SK-N-SH treated with all-trans-retinoic acid at 6 μM for 48 hours (cell line): ENCODE measurements at places on chromosomes 4 and X.

- ATAC-seq, result peak; percentile 89
Measured at GRCh38 chrX:63686878-63687714, 97.9 kb downstream of the ARHGEF9 start.

DNA sequence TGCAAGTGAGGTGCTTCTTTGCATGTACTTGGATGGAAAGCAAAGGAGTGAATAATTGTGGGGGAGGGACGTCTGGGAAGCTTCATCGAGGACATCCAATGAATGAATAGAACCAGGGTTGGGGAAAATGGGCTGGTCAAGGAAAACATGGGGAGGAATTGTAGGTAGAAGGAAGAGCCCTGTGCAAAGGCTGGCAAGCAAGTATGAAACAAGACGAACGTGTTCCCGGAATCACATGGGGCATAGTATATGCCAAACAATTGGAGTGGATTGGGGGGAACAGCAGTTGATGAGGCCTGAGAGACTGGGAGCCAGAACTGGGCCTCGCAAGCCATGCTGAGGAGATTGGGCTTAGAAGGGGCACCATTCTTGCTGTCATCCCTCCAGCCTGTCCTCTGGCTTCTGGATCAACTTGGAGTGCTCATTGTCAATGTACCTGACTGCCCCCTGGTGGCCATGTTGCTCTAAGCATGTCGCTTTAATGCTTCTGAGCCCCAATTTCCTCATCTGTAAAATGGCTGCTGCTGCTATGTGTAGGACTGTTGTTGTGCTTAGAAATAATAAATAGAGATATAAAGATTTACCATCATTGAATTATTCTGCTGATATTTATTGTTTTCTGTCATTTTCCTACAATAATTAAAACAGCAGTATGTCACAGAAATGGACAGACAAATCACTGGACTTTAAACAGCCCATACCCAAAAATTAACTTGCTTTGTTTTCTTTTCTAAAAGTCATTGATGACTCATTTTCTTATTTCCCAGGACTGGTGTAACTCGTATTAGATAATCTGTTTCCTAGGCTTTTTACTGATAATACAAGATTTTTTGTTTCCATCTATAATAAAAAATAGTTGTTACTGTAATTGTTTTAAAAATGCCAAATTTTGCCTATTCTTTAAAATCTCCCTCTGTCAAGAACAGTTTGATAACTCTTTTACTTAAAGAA lies 66.4 kb downstream of the JADE3 start:
- peak; percentile 88 for ATAC-seq

- no peak for ATAC-seq
Measured at GRCh38 chrX:153828308-153828707, 2.0 kb downstream of the PDZD4 start.

DNA sequence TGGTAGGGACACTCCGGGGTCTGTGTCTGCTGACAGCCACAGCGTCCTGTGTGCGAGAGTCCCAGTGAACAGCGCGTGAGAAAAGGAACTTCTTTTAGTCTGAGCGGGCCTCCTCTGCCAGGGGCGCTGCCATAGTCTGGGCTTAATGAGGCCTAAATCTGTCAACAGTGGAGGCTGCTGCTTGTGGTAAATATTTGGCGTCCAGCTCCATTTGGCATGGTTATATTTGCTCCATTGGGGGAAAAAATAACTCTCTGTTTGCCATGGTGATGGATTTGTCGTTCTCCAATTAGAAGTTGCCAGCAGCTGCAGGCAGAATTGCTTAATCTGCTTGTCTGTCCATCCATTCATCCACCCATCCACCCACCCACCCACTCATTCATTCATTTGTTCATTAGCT lies 71.4 kb upstream of the PSAPL1 start:
- ATAC-seq, result no peak

DNA sequence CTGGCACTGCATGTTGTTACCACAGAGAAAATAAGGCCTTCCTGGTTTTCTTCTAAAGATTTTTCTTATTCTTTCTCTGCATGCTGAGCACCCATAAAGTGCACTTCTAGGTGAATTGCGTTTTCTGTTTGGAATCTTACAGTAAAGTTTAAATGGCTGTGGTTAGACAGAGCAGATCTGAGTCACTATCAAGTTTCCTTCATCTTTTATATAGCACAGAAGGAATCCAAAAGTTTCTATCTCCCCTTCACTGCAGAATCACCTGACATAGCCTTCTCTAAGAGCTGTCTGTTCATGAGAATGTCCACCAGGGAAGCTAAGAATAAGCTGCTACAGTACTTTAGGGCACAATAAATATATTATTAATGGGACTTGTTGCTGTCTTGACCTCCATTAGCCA lies 455.5 kb upstream of the FAM241A start:
- ATAC-seq, result no peak

- no peak for ATAC-seq
Measured at GRCh38 chrX:9171841-9172463, 138.0 kb upstream of the FAM9B start.

GRCh38 chr4:99126376-99126775 lies 17.7 kb downstream of the ADH4 start:
- ATAC-seq, result no peak

GRCh38 chr4:95742872-95743271 lies 97.0 kb upstream of the PDHA2 start:
- peak; percentile 61 for ATAC-seq

- ATAC-seq, result no peak
Measured at GRCh38 chr4:71691416-71692073, 92.3 kb downstream of the GC start.

- ATAC-seq, result no peak
Measured at GRCh38 chr4:2066011-2066551, 7.0 kb downstream of the NAT8L start.

DNA sequence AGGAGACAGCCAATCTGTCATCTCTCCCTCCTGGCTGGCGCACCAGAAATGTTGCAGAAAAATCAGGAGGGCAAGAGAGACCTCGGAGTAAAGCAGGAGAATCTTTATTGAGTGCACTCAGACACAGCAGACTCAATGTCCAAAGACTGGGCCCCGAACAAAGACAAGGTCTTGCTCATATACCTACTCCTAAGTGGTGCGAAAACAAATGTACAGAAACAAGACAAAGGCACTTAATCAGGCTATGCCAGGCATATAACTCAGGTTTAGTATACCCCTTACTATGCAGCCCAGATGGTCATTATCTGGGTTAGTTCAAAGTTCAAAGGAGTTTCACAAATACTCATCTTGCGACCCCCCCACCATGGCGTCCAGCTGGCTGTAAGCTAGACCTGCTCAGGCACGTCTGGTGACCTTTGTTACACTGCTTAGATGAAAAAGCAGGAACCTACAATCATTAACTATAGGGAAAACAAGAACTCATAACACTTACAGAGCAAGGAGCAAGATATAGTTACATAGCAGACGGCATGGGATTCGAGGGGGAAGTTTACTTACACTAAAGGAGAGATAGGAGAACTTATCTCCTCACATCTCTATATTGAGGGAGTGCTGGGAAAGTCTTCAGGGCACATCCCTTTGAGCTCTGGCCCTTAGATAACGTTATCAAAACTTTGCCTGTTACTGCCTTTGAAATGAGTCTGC lies 27.5 kb downstream of the SULT1E1 start:
- ATAC-seq, result no peak

DNA sequence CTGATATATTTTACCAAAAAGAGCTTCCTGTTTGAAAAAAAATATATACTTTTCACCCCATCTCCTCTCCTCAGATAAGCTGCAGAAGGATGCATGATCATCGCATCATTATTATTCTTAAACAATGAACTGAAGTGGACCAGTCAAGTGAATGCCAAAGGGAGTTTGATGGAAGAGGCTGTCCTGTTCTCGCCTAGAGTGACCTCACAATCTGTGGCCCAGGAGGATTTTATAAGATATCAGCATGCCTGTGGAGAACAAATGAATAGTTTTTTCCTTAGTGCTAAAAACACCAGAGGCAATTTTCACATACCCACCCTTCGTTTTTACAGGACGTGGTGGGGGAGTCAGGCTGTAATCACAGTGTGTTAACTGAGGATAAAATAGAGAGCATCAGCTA lies 112.7 kb downstream of the USP46 start:
- no peak for ATAC-seq

DNA sequence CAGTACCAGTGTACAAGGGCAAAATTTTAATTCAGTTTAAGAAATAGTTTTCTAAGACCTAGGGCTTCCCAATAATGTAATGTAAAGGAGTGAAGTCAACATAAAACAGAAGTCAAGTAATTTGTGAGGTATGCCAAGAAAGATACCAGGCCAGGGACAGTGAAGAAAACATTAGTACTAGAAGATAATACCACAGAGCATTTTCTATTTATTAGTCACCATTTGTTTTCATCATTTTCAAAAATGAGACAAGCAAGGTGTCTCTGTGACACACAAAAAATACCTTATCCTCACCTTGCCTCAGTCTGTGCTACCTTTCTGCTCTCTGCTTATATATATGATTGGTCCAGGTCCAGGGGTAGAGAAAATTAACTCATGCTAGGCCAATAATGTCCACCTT lies 46.8 kb downstream of the VEGFC start:
- peak; percentile 48 for ATAC-seq

DNA sequence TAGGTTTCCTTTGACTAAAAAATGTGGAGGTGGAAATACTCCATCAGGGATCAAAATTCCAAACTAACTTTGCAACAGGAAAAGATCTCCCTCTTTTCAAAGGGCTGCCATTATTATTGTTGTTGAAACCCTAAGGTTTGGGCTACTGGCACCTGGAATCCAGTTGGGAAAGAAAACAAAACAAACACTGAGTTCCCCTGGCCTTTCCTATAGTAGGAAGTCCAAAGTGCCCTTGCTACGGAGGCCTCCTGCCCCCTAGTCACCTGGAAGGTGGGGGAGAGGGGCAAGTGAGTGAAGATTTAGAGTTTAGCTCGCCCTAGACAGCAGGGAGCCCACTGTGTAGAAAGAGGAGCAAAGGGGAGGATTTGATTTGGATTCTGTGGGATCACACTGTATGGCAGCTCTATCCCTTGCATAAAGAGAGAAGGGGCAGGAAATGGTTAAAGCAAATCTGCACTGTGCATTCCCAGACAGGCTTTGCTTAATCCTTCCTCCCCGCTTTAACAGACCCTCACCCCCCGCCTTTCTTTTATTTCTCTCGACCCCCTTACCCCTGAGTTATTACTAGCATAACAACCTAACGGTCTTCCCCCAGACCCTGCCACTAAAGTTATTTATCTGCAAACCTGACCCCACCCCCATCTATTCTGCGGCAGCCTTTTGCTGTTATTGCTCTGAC lies 627 bp upstream of the FAT4 start:
- peak; percentile 7 for ATAC-seq

DNA sequence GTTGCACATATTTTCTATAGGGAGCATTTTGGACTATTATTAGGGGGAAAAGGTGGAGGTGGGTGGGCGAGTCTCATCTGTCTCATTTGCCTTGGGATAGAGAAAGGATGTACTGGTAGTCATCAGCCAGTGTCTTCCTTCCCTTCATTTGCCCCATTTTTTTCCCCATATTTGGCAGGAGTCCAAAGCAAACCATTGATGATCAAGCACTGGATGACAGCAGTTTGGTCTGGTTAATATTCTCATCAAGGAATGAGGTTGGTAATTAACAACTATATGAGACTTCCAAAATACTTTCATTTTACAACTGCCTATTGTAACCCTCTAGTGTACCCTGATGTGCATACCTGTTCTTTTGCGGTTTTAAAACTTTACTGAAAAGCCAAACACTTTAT lies 22.6 kb upstream of the IGFBP7 start:
- no peak for ATAC-seq

GRCh38 chr4:188728359-188728758 lies 589.1 kb downstream of the TRIML1 start:
- ATAC-seq, result no peak

- ATAC-seq, result peak; percentile 71
Measured at GRCh38 chr4:141425124-141425523, 204.4 kb downstream of the ZNF330 start.

DNA sequence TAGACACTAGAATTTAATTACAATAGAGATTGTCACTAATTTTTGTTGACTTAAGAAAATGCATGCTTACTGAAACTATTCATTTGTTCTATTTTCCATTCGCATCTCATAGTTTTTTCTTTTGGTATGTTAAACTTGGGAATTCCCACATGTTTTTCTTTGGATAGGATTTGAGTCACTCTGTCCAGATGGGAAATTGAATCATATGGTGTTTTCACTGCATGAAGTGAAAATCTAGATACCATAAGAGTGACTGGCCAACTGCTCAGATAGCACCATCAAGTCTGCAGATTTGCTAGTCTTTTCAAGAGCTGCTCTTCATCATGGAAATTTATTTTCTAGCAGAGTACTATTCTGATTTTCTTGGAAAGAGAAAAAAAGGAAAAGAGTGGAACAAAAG lies 172.6 kb downstream of the FAM47B start:
- ATAC-seq, result no peak

GRCh38 chrX:41722816-41723618 lies 964 bp upstream of the GPR82 start:
- 0 out of 3 replicates have a peak, but pooled peaks have one; percentile 43 for ATAC-seq

- no peak for ATAC-seq
Measured at GRCh38 chr4:3720466-3720865, 45.7 kb upstream of the ADRA2C start.

- peak; percentile 72 for ATAC-seq
Measured at GRCh38 chr4:5036239-5036638, 15.0 kb upstream of the STK32B start.

DNA sequence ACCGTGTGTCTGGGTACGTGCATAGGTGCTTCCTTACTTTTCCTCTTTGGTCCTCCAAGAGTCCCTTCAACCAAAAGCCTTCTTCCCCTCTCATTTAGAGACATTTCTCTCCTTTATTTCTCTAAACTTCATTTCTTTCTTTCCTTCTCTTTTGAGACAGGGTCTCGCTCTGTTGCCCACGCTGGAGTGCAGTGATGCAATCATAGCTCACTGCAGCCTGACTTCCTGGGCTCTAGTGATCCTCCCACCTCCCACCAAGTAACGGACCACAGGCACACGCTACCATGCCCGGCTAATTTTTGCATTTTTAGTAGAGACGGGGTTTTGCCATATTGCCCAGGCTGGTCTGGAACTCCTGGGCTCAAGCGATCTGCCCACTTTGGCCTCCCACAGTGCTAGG lies 42.2 kb downstream of the ACOX3 start:
- no peak for ATAC-seq

- no peak for ATAC-seq
Measured at GRCh38 chr4:74394476-74395136, 29.7 kb downstream of the EREG start.

DNA sequence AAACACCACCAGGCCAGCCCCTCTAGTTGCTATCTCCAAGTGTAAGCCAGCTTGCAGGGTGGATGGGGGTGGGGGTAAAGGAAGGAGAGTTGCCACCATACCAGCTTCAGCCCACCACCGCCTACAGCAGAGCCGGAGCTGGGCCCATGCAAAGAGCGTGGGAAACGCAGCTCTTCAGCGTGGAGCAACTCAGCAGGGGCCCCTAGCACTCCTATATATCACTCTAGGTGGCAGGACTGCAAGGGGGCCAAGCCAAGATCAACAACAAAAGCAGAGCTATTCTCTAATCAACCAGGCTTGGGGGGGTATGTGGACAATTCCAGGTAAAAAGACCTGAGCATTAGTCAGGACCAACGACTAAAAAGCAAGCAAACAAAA lies 35.5 kb upstream of the IQSEC2 start:
- ATAC-seq, result no peak

GRCh38 chr4:5199912-5200311 lies 148.6 kb downstream of the STK32B start:
- no peak for ATAC-seq
